ENCODE measurements at places on chromosomes 4 and X.

DNA sequence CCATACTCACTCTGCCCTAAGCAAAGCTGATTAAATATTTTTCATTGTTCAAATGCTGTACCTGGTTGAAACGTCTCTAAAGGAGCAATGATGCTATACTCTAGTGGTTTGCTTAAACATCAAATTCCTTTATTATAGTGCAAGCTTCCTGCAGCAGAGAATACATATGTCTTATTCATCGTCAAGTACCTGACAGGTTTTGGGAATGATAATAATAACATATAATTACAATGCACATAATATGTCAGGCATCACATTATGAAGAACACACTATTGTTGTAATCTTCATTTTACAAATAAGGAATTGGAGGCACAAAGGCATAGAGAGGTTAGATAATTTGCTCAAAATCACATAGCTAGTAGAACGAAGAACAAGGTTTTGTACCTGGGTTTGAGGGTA, 151.6 kb downstream of the GRIA2 start:
- no peak for DNase-seq

- DNase-seq, result no peak
Observed at GRCh38 chr4:16092682-16093319, 9.0 kb upstream of the PROM1 start.

- no peak for DNase-seq
Observed at GRCh38 chr4:155759372-155760252, 791 bp downstream of the GUCY1B1 start.

DNA sequence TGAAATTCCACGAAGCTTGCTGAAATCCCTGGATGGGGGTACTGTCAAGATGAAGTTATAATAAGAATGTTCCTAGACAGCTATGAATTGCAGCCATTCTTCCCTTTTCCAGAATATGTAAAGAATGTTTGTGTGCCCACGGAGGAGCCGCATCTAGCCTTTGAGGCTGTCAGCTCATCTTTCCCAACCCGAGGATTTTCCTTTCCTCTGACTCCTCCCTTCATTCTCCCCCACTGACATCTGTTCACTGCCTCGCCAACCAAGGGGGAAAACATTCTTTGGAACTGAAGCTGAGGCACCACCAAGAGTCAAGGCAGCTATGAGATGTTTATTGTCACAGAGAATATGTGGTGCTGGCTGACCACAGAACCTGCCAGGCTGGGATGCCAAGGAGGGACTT, 8.8 kb downstream of the NHSL2 start:
- no peak for DNase-seq

DNA sequence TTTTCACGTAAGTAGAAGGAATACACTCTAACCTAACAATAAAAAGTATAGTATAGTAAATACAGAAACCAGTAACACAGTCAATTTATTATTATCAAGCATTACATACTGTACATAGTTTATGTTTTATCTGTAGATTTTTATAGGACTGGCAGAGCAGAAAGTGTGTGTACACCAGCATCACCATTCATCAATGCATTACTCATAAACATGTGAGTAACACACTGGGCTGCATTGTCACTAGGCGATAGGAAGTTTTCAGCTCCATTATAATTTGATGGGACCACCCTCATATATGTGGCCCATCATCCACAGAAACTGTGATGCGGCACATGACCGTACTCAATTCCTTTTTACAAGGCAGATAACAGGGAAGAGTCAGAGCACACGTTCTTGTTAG, 137.8 kb upstream of the RBPJ start:
- no peak for DNase-seq

DNA sequence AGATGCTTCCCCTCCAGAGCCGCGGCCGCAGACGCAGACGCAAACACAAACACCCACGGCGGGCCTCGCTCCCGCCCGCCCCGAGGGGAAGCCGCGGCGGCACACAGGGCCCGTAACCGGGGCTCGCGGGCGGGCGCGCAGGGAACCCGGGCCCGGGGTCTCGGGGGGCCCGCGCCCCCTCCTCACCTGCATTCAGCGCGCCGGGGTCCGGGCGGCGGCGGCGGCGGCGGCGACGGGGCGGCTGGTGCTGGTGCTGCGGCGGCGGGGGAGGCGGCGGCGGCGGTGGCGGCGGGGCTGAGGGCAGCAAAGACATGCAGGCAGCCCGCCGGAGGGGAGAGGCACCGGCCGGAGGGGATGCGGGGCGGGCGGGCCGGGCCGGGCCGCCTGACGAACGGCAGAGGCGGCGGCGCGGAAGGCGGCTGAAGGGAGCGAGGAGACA, 255 bp upstream of the CNOT6L start:
- DNase-seq, result no peak

GRCh38 chrX:65706041-65706828, 38.8 kb downstream of the MSN start:
- peak; percentile 53 for DNase-seq

DNA sequence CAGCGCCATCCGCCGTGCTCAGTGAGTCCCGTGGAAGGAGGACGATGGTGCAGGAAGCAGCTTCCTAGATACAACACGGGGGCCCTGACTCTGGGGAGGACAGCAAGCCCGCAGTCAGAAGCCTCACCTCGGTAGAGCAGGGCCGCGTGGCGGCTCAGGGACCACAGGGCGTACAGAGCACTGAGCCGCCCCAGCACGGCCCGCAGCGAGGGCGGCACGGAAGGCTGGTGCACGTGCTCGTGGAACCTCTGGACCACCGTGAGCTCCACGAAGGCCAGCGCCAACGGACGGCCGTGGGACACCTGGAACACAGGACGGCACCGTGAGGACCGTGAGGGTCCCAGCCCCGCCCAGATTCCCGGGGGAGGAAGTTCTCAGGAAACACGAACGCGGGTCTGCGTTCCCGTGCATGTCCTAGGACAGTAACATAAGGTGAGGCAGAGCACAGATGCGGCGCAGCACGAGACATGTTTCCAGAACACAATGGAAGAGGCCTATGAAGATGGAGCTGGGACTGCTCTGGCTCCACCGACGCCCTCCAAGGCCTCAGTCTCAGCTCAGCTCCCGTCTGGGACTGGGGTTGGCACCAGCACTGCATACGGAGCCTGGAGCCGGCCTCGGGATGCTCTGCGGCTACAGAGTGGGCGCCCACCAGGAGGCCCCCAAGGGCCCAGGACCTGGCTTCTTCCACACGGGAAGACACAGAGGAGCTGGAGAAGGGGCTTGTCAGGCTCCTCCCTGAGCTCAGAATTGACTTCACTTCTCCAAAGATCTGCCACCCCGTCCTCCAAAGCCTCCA, 65.5 kb downstream of the ACOX3 start:
- DNase-seq, result no peak

DNA sequence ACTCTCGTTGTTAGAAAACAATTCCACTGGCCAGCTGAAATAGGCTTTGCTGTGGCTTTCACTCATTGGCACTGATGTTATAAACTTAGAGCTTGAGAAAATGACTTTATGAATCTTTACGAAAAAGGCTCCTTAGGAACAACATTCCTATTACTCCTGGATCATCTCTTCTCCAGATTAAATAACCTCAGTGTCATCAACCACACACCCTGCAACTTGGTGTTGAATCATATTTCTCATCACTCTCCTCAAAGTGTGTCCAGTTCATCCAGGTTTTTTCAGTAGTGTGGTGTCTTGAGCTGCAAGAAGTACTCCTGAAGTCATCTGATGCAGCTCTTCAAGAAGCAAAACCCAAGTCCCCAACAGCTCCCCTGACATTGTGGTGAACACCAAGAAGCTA, 28.1 kb upstream of the ANOS1 start:
- no peak for DNase-seq

GRCh38 chr4:82930848-82931755, 30.6 kb downstream of the THAP9 start:
- no peak for DNase-seq

DNA sequence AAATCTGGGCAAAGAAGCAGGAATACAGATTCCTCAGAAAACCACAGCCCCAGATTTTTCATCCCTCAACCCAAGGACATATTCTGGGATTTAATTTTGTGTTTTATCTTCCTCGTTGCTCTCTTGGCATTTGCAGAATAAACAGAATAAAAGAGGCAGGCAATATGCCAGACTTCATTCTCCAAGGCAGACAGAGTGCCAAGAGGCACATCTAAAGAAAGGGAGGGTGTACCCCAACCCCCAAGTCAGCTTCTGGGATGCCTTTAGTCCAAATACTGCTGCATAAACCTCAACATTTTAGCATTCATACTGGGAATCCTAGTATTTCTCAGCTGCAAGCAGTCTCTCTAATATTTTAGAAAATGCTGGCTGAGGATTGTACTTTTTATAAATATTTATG, 629.2 kb downstream of the KLHL13 start:
- no peak for DNase-seq

- DNase-seq, result no peak
Observed at GRCh38 chrX:148552775-148553174, 52.4 kb downstream of the AFF2 start.

- DNase-seq, result peak; percentile 3
Observed at GRCh38 chrX:9566150-9566621, 101.3 kb downstream of the TBL1X start.

DNA sequence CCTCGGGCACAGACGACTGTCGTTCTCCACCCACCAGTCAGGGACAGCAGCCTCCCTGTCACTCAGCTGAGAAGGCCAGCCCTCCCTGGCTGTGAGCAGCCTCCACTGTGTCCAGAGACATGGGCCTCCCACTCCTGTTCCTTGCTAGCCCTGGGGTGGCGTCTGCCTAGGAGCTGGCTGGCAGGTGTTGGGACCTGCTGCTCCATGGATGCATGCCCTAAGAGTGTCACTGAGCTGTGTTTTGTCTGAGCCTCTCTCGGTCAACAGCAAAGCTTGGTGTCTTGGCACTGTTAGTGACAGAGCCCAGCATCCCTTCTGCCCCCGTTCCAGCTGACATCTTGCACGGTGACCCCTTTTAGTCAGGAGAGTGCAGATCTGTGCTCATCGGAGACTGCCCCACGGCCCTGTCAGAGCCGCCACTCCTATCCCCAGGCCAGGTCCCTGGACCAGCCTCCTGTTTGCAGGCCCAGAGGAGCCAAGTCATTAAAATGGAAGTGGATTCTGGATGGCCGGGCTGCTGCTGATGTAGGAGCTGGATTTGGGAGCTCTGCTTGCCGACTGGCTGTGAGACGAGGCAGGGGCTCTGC, 7.9 kb upstream of the MSANTD1 start:
- no peak for DNase-seq

DNA sequence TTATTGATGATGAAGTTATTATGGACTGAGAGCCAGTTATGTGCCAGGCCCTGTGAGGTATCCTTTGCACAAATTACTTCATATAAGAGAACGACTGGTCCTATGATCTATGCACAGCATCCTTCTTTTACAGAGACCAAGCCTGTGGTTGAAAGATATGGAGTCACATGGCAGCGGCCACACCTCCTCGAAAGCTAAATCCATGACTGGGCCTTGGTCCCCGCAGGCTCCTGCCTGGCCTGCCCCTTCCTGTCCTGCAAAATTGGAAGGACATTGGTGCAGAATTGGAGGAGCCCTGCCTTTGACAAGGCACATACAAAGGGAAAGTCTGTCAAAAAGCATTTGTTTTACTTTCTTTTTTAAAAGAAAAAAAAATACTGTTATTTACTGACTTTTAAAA, 18.3 kb downstream of the SORBS2 start:
- no peak for DNase-seq

DNA sequence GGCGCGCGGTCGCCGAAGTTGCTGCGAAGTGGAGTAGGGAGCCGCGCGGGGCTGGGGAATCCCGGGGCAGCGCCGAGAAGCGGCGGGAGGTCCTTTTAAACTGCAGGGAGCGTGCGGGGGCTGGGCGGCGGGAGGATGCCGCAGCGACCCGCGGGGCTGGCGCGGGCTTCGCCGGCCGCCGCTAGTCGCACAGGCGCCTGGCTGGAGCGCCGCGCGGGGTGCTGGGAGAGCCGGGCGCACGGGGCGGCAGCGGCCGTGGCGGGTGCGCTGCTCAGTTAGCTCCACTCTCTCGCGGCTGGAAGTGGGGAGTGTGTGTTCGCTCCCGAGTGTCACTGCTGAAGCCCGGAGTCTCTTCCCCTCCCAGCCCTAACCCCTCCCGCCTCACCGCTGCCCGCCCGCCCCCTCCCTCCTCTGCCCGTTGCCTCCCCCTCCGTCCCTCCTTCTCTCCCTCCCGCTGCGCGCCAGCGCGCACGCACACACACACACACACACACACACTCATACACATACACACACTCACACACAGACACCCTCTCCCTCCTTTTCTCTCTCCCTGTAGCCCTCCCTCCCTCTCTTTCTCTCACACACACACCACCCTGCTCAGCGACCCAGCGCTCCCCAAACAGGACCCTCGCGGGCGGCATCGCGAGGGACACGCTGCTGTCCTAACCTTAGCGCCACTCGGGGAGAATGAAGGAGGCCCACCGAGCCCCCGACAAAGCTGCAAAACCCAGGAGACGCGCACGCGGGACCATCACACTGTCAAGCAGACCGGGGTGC, at the start of gene NDNF:
TSS of gene NDNF (minus strand) at position 312 of the 780 bp plus-strand sequence. CDS start 26,698 bp downstream, outside the sequence.
- DNase-seq, result peak; percentile 38

DNA sequence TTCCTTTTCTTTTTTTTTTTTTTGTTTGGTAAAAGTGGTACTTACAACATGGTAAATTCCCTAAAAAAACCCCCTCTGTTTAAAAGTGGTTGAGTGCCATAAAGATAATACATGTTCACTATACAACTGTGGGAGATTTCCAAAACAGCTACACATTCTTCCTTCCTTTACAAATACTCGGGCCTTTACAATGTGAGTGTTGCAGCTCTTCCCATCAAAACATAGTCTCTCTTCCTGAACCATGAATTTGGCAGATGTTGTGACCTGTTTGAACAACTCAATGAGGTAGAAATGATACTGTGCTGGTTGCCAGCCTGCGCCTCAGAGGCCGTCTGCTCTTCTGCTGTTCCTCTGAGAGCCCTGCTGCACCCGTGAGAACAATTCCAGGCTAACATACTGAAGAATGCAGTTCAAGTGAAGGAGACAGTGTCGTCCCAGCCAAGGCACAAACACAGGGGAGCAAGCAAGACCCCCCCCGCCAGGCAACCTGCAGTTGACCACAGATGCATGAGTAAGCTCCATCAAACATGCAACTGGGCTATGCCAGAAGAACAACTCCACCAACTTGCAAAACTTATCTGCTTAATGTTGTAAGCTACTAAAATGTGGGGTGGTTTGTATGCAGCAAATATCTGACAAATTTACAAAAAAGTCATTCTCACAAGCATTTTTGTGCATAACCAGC, 645.0 kb downstream of the PCDH7 start:
- DNase-seq, result no peak

DNA sequence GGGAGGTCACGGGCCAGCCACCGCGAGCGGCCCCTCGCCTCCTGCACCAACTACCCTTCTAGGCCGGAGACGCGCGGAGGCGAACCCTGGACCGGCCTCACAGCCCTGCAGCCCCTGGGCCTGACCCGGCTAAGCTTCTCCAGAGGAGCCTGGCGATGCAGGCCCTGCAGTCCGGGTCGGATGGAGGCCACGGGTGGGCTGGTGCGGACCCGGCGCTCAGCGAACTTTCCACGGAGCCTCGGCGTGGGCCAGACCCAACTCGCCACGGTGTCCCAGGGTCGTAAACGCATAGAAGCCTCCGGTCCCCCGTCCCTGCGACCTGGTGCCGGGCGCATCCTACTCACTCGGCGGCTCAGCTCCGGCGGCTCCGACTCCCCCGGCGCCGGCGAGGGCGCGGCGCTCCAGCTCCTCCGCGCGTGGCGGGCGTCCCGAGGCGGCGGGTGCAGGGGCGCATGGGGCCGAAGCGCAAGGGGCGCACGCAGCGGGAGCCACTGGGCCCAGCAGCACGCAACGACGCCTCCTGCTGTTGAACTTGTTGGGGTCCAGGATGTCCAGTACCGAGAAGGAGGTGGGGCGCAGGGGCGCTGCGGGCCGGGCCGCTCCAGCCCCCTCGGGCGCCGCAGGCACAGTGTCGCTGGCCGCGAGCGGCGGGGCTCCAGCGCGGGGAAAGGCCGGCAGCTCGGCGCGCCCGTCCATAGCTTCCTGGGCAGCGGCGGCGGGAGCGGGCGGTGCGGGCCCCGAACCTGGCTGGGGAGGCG, 427 bp downstream of the NKX1-1 start:
- DNase-seq, result no peak
